GM04503 (cell line): ENCODE measurements at places on chromosomes 3 and 15.

- DNase-seq: no peak
Measured at GRCh38 chr3:72141264-72141663, 356.3 kb upstream of the PROK2 start.

- no peak for DNase-seq
Measured at GRCh38 chr3:126025862-126026261, 56.9 kb downstream of the ROPN1B start.

GRCh38 chr15:57036352-57036751 is 117.9 kb downstream of the TCF12 start:
- no peak for DNase-seq

DNA sequence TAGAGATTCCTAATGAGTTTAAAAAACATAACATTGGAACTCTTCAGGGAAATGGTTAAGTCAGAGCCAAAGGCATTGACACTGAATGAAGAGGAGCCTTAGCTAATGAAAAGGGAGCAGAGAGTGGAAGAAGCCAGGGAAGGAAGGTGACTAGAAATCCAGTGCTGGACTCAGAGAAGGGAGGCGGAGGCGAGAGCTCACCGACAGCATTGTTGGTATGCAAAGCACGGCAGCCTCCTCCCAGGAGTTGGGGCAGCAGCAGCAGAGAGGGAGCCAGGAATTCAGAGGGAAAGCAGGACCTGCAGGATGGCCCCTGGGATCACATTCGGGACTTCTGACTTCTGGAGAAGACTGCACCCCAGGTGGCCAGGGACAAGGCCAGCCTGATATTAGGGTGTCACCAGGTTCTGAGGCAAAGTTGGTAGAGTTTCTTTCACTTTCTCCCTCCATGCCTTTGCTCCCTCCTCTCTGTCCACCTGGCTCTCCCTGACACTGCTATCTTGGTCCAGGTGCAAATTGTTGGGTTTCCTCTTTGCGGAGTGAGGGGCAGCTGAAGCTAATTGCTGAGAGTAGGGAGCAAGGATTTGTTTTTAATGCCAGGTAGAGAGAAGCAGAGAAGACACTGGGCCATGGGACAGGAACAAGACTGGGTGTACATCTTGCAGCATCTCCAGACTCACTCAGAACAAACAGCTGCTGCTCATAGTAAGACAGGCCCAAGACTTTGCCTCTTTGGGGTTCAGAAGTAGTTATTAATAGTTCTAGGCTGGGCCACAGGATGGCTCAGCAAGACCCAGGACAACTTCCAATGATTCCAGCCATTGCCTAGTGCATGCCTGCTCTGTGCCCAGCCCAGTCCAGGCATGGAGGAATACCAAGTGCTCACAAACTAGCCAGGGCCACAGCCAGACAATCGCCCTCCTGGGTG is 157.9 kb downstream of the TLE3 start:
- no peak for DNase-seq

DNA sequence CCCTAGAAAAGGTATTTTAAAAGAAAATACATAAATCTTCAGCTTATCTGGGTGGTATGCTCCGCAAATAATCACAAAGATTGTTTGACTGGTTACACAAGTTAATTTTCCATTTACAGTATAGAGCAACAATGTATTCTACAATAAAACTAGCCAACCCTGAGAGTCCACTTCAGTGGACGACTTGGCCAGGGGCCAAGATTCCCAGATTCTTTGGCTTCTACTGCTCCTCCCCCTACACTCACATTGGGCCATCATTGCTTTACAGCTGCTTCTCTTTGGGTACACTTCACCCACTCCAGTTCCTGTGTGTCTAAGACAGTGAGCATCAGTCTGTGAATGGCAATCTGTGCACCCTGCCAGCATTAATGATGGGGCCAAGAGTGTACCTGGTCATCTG is 17.2 kb upstream of the PRICKLE2 start:
- no peak for DNase-seq
